C1 segment of cervical spinal cord (tissue), 14 donors: ENCODE measurements at places on chromosomes 16 and 17.
A peak's percentile ranks its signal among the peaks of the same experiment; 100 is the strongest.

- no peak for DNase-seq
These were observed 13.6 kb downstream of the CHD9 start for GRCh38 chr16:53068423-53068833.

DNA sequence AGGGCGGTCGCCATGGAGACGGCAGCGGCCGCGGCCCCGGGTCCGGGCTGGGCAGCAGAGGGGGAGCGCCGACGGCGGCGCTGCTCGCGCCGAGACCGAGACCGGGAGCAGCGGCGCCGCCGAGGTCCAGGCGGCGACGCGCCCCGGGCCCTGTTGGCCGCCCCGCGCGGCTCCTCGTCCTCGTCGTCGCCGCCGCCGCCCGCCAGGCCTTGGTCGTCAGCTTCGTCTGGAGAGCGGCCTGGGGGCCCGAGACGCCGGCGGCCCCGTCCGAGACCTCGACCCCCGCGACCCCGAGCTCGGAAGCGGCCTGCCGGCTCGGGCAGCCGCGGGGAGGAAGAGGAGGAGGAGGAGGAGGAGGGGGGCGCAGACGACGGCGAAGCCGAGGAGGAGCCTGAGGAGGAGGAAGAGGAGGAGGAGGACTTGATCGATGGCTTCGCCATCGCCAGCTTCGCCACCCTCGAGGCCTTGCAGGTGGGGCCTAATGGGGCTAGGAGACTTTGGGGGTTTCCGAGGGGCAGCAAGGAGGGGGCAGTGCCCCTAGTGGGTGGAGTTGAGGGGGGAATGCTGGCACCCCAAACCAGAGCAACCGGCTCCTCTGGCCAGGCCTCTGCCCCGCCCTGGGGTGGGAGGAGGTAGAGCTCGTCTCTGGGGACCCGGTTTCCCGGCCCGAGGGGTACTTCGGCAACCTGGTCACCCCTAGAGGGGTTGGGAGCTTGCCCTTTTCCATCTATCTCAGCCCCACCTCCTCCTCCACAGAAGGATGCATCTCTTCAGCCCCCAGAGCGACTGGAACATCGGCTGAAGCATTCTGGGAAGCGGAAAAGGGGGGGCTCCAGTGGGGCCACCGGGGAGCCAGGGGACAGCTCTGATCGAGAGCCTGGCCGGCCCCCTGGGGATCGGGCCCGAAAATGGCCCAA, 1.5 kb downstream of the FBRS start:
- DNase-seq: no peak

GRCh38 chr17:7011942-7012254, 526 bp upstream of the RNASEK start:
- no peak for DNase-seq

GRCh38 chr16:14241631-14242030, 170.5 kb downstream of the MRTFB start:
- no peak for DNase-seq

- DNase-seq: no peak
These were observed 15.2 kb upstream of the SSTR5 start for GRCh38 chr16:1057252-1057932.

DNA sequence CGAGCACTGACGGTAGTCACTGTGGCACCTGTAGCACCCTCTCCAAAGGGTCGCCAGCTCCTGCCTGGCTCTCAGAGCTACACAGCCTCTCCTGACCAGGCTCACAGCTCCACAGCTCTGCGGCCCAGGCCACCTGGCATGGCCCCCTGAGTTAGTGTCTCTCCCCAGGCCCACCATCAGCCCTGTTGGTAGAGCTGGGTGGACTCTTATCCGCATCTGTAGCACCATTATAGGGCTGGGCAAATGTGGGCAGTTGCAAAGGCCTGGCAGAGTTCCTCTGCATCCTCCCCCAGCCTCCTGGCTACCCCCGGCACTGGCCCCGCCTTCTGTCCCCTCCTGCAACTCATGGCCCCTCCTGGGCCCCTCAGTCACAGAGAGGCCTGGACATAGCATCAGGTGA, 18.2 kb downstream of the SCGB1C2 start:
- DNase-seq: no peak

- peak; percentile 36 for DNase-seq
These were observed 43.4 kb downstream of the SPOP start for GRCh38 chr17:49634485-49634860.

DNA sequence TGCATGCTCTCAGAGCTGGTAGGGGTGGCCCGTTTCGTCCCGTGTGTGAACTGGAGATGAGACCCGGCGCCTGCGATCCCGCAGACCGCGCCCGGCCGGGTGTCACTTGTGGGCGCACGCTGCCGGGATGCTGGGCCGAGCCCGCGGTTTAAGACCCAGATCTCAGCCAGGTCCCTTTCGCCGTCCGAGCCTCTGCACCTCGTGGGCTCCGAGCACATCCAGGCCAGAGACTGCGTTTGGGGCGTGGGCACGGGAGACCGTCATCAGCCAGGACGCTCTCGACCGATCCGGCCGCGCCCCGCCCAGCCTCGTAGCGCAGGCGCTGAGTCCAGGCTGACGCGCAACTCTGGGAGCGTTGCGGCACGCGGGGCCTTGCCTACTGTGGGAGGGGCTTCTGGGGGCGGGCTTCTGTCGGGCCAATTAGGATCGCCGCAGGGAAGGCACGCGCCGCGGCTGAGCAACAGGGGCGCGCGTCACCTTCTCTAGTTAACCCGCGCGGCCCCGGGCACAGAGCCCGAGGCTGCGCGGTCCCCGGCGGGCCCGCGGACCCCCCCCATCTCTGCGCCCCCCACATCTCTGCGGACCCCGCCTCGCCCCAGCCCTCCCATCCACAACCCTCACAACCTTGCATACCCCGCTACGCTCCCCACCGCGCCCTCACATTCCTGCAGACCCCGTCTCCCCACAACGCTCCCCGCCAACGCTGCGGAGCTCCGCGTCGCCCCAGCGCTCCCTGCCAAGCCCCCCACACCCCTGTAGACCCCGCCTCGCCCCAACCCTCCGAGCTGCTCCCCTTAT, 687 bp upstream of the CEMP1 start:
- peak; percentile 90 for DNase-seq

GRCh38 chr17:8884336-8884990, 17.0 kb upstream of the PIK3R6 start:
- DNase-seq: no peak

GRCh38 chr16:3797473-3797872, 80.1 kb upstream of the TRAP1 start:
- no peak for DNase-seq

GRCh38 chr17:28033972-28034714, 8.3 kb upstream of the NLK start:
- DNase-seq: no peak

DNA sequence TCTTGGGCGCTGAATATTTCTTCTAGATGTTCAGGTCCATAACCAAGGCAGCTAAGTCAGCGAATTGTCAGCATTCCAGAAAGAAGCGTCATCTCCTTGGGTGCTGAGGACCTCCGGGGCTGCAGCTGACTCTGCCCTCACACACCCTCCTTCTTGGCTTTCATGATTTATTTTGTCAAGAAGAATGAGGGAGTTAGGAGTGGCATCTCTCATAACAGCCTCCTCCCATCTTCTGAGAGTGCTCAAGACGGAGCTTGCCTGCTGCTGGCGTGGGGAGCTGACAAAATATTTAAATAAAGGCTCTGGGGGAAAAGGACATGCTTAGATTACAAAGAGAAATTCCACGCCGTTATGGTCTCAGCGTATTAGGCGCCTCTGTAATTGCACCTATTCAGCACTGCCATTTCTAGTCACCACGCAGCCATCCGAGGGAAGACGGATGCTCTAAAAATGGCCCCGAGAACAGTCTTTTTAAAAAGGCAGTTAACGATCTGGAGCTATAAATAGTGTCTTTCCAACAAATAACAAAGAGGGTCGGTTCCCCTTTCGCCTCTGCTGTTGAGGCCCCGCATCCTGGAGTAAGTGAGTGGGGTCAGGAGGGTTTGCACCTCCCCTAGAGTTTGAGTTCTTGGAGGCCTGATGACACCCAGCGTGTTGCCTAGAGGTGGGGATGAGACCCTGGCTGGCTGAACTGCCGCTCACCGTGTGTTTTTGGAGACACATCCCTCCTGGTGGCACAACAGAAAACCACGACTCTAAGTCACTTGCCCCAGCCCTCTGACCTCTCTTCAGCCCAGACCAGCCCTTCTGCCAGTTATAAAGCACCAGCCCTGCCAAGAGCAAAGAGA, 187.0 kb downstream of the CCDC182 start:
- no peak for DNase-seq

DNA sequence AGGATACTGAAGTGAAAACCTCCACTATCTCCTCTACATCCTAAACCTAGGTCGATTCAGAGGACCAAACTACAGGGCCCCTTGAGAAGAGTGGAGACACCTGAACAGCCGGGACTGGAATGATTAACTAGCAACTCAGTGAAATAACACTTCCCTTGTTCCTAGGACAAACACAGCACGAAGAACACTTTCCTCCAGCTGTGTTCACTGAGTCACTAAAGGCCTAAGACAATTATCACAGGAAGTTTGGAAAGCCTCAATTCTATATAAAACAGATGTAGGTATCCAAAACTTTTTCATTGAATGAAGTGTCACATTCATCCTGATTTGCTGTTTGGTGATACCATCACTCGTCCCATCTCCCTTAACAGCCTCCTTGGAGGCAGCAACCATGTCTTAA, 15.5 kb upstream of the CUEDC1 start:
- no peak for DNase-seq

DNA sequence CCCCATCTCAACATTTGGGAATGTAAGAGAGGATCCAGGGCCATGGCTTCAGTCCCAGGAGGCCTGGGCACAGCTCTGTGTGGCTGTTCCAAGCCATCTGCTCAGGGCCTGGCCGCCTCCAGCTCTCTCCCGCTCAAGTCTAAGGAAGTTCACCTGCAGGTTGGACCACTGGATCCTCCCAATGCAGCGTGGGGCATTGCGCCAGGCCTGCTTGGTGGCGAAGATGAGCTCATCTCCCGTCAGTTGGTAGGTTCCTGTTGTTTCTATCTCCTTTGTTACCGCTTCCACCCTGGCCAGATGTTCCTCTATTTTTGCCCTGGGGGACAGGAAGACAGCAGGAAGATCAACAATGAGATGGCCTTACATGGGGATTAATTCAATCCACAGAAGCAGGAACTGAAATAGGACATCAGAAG, 17.5 kb downstream of the NOS2 start:
- DNase-seq: peak; percentile 65

GRCh38 chr17:66345264-66345663, 42.9 kb downstream of the PRKCA start:
- no peak for DNase-seq

GRCh38 chr17:76384222-76384986, at the start of gene SPHK1:
Gene SPHK1 (plus strand): TSS chr17:76384609. CDS start chr17:76385645, 1,036 bp downstream.
- DNase-seq: no peak

DNA sequence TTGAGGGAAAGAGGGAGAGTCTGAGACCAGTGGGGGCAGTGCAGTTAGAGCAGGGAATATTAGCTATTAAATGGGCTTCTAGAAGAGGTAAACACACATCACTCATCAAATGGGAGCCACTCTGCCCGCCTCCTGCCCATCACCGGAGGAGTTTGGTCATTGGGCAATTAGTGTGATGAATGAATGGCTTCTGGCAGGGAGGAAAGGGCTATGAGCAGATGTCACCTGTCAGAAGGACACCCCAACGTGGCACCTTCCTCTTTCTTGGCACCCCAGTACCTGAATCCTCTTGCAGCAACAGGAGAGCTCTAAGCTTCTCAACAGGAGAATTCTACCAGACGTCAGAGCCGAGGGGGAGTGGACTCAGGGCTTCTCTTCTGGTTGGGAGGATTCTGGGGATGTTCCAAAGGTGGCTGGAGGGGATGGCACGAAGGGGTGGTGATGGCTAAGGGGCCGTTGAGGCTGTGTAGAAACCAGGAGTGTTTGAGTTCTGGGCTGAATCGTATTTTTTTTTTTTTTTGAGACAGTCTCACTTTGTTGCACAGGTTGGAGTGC, 11.0 kb downstream of the C1QTNF1 start:
- DNase-seq: no peak

DNA sequence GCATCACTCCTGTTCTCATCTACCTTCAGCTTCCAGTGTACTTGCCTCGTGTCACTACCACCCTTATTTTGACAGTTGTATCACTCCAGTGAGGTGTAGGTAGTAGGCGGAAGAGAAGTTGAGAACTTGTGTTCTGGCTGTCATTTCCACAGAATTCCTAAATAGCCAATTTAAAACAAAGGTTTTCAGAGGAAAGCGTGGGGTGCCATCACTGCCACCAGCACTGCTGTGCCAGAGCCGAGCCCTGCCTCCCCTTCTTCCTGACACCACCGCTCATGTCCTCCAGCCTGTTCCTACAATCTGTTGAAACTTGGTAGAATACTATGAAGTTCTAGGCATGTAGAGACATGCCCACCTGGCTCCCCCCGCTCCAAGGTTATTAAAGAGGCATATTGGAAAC, 215.8 kb downstream of the TANC2 start:
- no peak for DNase-seq

DNA sequence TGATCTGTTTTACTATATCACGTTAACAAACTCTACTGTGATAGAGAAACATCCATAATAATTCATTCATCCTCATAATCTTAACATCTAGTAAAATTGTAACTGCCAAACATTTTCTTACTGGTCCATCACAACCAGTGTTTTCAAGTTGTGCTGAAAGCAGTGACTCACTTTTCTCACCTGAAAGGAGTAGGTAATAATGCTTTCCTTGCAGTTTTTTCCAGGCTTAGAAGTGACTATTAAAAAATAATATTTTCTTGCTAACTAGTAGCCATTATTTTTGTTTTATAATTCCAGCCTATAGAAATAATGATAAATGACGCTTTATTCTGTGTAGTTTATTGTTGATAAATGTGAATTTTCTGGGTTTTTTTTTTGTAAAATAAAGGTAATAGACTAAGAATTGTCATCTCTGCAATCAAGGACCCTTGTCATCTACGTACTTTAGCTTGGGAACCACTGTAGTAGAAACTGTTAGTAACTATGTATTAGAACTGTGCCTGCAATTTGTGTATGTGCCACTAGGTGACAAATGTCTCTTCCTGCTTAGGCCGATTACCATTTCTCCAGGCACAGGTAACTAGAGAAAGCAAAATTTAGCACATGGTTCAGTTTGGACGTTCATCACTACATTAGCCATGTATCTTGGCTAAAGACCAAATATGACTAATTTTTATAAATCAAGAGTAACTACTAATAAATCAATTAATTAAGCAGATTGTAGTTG, 409.4 kb upstream of the ERCC4 start:
- no peak for DNase-seq

DNA sequence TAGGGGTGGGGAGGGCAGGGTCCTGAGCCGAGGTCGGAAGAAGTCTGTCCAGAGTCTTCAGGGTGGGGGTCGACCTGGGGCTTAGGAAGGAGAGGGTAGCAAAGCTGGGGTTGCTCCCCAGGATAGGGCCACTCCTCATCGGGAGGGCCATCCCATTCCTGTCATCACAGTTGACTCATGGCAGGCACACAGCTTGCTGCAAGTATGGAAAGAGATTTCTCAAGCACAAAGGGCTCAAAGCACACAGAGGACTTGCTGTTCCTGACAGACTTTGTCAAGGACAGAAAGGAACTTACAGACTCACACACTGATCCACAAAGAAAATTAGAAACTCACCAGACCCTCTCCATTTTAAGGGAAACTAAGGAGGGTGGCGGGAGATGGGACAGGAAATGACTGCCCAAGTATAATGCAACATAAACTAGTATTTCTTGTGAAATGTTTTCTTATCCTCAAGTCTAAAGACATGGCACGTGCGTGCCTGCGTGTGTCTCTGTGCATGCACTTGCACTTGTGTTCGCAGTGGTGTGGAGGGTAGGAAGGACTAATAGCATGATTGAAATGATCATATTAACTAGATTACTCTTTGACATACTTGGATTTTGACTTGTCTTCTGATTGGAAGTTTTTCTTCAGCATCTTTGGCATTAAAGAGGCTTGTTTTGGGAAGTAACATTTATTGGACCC, 2.4 kb downstream of the AOC2 start:
- DNase-seq: no peak

GRCh38 chr16:14125708-14126107, 54.6 kb downstream of the MRTFB start:
- no peak for DNase-seq

- DNase-seq: peak; percentile 87
These were observed at the start of gene TENT4B for GRCh38 chr16:50152807-50153595. Gene TENT4B (plus strand): TSS chr16:50153306. CDS start chr16:50153622, 316 bp downstream.
